ENCODE measurements at places on chromosomes 1 and 21. TPM values are rescaled to one million over a fixed set of nuclear protein-coding genes. Genes with fewer than 3 reads are reported as not detected.

DNA sequence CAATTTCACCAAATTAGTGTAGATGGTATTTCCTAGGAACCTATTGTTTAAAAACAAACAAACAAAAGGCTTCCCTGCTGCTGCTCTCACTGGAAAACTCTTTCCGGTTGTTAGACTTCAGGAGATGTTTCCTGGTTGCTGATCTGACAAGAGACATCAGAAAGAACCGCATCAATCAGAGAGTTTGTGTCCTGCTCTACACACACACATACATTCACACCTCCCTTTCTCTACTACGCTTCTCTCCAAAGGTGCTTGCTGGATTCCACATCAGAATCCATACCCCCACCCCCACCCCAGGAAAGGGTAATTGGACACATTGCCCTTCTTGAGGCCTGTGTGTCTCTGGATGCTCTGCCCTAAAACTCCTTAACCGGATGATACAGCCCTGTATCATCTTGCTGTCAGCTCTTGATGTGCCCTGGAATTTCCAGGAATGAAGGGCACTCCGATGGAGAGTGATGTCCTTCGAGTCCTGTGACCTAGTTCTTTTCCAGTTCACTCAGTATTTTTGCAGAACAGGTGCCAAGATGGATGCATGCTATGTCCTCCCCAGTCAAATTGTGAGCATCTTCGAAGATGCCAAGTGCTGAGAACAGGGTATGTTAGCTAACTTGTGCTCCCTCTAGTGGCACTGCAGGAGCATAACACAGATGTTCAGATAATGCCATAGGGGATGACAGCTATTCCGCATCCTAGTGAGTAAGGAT is 113.7 kb upstream of the SLC35F3 start:
- no peak overlapping the region for H3K27ac ChIP-seq
- H3K4me1 ChIP-seq = no peaks in the 10 kb centered on the region
- no peaks in the 10 kb centered on the region for H3K36me3 ChIP-seq

- no peaks in the 10 kb centered on the region for H3K4me1 ChIP-seq
- no peaks in the 10 kb centered on the region for H3K36me3 ChIP-seq
- H3K27ac ChIP-seq = no peak overlapping the region
- no peak for DNase-seq
- no peaks in the 10 kb centered on the region for H3K27me3 ChIP-seq
- H3K4me3 ChIP-seq = no peak overlapping the region
Observed at GRCh38 chr1:8472668-8473067, 154.8 kb downstream of the SLC45A1 start.

GRCh38 chr21:45123440-45123839 is 49.1 kb downstream of the ADARB1 start:
- H3K4me3 ChIP-seq = no peak overlapping the region
- H3K27me3 ChIP-seq = no peaks in the 10 kb centered on the region
- no peak for DNase-seq
- no peak overlapping the region for H3K27ac ChIP-seq
- no peaks in the 10 kb centered on the region for H3K4me1 ChIP-seq

SLFNL1 gene
- 0.10 TPM for total RNA-seq

SLC30A2 gene
- total RNA-seq = 0.23 TPM

DNA sequence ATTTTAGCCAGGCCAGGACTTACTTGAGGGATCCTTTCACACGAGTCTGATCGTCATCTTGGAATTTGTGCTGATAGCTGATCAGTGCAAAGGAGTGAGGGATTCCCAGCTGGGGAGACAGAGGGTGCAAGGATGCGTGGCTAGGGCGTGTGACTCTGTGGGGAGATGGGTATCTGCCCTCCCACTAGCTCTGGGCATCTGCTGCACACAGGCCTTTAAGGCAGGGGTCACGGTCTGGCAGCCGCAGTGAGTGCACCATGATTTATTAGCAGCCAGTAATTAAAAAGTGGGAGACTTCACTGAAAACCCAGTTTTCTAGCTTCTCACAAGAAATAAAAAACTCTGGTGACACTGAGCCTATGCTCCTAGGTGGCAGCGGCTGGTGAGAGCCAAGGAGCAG is 20.4 kb downstream of the THAP3 start:
- no peak overlapping the region for H3K27ac ChIP-seq
- H3K27me3 ChIP-seq = no peaks in the 10 kb centered on the region
- H3K36me3 ChIP-seq = no peaks in the 10 kb centered on the region
- H3K4me1 ChIP-seq = no peaks in the 10 kb centered on the region

GRCh38 chr1:115289940-115290339 is 48.1 kb downstream of the NGF start:
- no peak overlapping the region for H3K27ac ChIP-seq
- no peaks in the 10 kb centered on the region for H3K4me1 ChIP-seq
- no peaks in the 10 kb centered on the region for H3K27me3 ChIP-seq
- H3K4me3 ChIP-seq = no peak overlapping the region

ANKRD34A gene
- total RNA-seq = 1.4 TPM

DNA sequence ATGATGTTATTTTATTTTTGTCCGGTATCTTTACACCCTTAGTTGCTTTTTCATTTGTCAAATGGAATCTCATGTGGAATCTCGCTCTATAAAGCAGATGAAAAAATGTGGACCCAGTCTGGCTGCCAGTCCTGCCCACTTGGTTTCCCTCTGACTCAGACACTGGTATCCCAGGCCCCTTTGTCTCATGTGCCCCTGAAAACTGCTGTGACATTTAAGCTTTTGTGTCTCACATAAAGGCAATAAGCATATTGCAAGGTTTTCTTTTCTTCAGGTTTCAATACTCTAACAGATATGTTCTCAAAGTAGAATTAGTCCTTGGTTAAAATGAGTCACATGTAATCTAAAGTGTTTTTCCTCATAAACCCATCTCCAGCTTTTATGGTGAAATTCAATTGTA is 183.3 kb downstream of the ST6GALNAC3 start:
- H3K27me3 ChIP-seq = no peaks in the 10 kb centered on the region
- H3K4me3 ChIP-seq = no peak overlapping the region
- no peaks in the 10 kb centered on the region for H3K4me1 ChIP-seq
- no peaks in the 10 kb centered on the region for H3K36me3 ChIP-seq
- no peak for DNase-seq

DNA sequence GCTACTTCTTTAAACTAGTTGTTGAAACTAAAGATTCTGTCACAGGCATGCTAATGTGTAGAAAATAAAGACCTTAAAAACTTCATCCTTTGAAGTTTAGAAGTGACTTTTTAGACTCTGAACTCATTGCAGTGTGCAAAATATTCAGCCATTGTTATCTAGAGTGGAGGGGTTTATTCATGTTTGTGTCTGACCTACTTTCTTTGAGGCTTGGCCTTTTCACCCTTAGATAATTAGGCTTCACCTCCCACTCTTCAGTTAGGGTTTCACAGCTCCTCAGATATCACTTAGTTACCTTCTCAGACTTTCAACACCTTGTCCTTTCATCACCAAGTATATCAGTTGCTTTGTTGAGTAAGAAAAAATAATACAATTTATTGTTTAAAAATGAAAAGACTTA is 75.9 kb downstream of the IVNS1ABP start:
- no peaks in the 10 kb centered on the region for H3K36me3 ChIP-seq
- no peak for DNase-seq
- no peaks in the 10 kb centered on the region for H3K27me3 ChIP-seq
- H3K4me1 ChIP-seq = no peaks in the 10 kb centered on the region
- H3K27ac ChIP-seq = no peak overlapping the region

- no peak overlapping the region for H3K4me3 ChIP-seq
- H3K27ac ChIP-seq = no peak overlapping the region
- H3K4me1 ChIP-seq = no peaks in the 10 kb centered on the region
- DNase-seq = no peak
- no peaks in the 10 kb centered on the region for H3K27me3 ChIP-seq
Observed at GRCh38 chr1:183306317-183307042, 111.7 kb downstream of the NMNAT2 start.

DNA sequence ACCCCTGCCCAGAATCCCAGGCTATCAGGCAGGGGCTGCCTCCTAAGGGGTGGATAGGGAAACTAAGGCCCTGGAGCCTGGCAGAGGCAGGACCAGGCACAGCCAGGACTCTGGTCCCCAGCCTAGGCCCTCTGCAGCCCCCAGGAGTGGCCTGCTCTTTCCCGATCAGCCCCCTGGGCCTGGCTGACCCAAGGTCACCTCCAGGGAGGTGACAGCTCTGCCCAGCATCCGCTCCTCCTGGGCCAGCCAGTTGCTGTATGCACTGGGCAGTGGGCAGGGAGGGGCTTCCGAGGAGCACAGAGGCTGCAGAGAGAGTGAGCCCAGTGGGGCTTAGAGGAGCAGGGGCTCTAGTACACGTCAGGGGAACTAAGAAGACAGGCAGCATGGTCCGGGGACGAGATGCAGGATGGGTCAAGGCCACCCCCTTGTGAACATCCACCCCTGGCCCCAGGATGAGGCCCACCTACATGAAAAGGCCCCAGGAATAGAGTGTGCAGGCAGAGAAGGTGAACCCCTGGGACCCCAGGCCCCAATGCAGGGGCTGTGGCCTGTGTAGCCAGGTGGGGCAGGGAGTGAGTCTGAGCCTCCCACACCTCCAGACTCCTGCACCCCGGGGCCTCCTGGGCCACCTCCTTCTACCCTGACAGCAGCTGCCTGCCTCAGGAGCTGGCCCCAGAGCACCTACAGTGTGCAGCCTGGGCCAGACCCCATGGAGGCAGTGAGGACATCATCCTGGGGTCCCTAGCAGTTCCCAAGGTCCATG is 32.8 kb downstream of the WNT9A start:
- no peak overlapping the region for H3K27ac ChIP-seq
- H3K36me3 ChIP-seq = no peaks in the 10 kb centered on the region
- H3K4me3 ChIP-seq = no peak overlapping the region
- peaks cover 27% of the 10 kb centered on the region for H3K4me1 ChIP-seq
- H3K27me3 ChIP-seq = no peaks in the 10 kb centered on the region

DDR2 gene
- 1.9 TPM for total RNA-seq

ZMYND12 gene
- 0.57 TPM for total RNA-seq

GOLT1A gene
- total RNA-seq = 0.49 TPM

DNA sequence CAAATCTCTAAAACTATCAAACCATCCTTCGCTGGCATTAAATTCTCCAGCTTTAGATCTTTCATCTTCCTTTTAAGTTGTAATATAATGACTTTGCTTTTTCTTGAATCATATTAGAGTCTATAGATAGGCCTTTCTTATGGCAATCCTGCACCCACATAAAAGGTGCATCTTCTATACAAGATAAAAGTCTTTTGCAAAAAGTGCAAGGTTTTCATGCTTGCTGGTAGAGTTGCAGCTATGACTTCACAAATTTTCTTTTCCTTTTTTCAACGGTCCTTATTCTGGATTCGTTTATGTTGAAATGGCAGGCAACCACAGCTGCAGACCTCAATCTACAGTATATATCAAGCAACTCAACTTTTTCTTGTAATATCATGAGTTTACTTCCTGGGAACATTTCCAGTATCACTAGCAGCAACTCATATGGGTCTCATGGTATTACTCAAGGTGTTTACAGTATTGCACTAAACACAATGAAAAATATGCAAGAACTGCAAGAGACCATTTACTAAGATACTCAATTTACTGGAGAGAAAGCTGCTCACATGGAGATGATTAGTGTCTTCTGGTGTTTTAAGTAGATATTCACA is 22.1 kb downstream of the OMA1 start:
- no peak for DNase-seq
- no peaks in the 10 kb centered on the region for H3K27me3 ChIP-seq
- H3K27ac ChIP-seq = no peak overlapping the region
- H3K4me1 ChIP-seq = no peaks in the 10 kb centered on the region

NPHS2 gene
- not detected for total RNA-seq

DNA sequence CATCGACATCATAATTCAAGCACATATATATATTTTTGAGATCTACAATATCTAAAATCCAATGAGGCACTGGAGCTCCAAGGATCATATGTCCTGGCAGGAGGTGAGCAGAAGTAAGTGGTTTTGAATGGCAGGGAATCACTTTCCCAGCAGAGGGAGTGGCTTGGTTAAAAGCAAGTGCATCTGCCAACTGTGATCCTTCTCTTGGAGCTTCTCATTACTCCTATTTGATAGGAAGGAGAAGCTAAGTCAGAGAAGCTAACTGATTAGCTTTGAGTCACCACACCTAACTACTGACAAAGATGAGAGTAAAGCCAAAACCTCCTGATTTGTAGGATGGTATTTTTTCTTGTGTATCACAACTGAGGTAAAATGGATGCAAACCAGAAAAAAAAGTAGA is 55.0 kb downstream of the ALG14 start:
- DNase-seq = no peak
- H3K4me3 ChIP-seq = no peak overlapping the region
- no peaks in the 10 kb centered on the region for H3K27me3 ChIP-seq
- no peak overlapping the region for H3K27ac ChIP-seq
- H3K4me1 ChIP-seq = no peaks in the 10 kb centered on the region

LHX4 gene
- 0.72 TPM for total RNA-seq

GRCh38 chr1:24486331-24487065 is 16.1 kb upstream of the RCAN3 start:
- no peak overlapping the region for H3K27ac ChIP-seq
- no peaks in the 10 kb centered on the region for H3K27me3 ChIP-seq
- H3K4me1 ChIP-seq = no peaks in the 10 kb centered on the region
- DNase-seq = no peak

MXRA8 gene
- 96.0 TPM for total RNA-seq

DNA sequence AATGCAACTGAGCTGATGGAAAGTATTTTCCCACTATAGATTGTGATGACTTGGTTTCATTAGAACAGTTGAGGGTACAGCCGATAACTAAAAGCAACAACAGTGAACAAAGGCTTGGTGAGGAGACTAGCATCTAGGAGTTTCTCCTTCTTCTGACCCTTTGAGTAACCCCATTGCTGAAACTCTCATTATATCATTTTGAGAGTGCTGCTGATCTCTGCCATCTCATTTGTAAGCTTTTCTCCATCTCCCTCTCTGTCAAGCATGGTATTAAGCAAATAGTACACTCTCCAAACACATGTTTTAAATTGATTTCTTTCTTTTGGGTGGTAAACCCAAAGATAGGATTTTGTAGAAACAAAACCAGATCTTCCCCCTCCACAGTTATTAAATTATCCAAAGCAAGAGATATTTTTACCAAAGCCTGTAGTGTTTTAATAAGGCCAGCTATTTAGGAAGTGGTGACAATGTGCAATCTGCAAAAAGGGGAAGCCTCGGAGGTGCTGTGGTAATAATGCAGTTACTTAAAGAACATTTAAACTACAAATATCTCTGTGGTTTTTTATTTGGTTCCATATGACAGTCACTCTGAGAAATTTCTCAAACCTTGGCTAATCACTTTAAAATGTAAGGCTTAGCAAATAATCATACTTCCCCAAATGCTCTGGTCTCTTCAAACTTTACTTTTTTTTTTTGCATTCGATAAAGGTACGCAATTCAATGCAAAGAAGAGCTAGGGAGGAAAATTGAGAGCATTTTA is 287.5 kb downstream of the HLX start:
- H3K36me3 ChIP-seq = no peaks in the 10 kb centered on the region
- no peak for DNase-seq
- no peak overlapping the region for H3K27ac ChIP-seq
- H3K4me1 ChIP-seq = no peaks in the 10 kb centered on the region
- H3K27me3 ChIP-seq = no peaks in the 10 kb centered on the region

GRCh38 chr1:117580436-117580835 is 25.4 kb upstream of the TENT5C start:
- no peak overlapping the region for H3K4me3 ChIP-seq
- no peaks in the 10 kb centered on the region for H3K27me3 ChIP-seq
- no peaks in the 10 kb centered on the region for H3K36me3 ChIP-seq
- no peak overlapping the region for H3K27ac ChIP-seq

PTAFR gene
- total RNA-seq = 0.13 TPM

CD160 gene
- not detected for total RNA-seq

RUNX3 gene
- total RNA-seq = 0.10 TPM

GRCh38 chr1:222229672-222230312 is 318.1 kb downstream of the HHIPL2 start:
- H3K27me3 ChIP-seq = no peaks in the 10 kb centered on the region
- no peaks in the 10 kb centered on the region for H3K36me3 ChIP-seq
- H3K4me3 ChIP-seq = no peak overlapping the region

CD53 gene
- total RNA-seq = 0.49 TPM
